ENCODE measurements at places on chromosomes 12 and 14. TPM values are rescaled to one million over a fixed set of nuclear protein-coding genes. Genes with fewer than 3 reads are reported as not detected.

TAS2R20 gene
- total RNA-seq, result 1.3 TPM

DNA sequence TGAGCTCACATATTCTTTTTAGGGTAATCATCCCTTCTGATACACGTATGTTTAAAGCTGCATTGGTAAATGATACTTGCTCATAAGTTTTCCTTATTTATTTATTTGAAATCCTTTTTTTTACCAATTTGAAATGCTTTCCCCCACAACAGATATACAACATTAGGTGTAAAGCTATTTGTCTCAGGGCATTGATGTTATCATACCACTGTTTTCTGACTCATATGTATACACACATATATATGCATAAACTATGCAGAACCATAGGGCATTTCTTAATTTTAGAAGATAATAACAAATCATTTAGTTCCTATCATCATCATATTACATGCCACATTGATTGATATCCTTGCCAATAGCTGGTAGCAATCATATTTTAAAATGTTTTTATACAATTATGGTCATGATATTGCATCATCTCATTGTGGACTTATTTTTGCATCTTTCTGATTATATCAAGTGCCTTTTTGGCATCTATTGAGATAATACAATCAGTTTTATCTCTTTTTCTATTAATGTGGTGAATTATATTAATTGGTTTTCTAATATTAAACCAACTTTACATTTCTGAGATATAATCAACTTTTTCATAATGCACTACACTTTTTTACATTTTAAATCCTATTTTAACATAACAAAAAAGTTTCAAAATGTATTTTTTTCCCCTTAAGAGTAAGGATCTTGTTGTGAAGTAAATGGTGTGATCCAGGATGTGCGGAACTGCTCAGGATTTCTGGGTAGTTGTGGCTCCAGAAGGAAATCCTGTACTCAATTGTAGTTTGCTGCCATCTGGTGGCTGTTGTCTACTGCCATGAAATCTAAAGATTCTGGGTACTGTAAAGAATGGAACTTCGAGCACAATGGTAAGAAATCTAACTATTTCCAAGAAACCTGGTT, 16.7 kb downstream of the OR9K2 start:
- DNase-seq, result peak; percentile 69

DNA sequence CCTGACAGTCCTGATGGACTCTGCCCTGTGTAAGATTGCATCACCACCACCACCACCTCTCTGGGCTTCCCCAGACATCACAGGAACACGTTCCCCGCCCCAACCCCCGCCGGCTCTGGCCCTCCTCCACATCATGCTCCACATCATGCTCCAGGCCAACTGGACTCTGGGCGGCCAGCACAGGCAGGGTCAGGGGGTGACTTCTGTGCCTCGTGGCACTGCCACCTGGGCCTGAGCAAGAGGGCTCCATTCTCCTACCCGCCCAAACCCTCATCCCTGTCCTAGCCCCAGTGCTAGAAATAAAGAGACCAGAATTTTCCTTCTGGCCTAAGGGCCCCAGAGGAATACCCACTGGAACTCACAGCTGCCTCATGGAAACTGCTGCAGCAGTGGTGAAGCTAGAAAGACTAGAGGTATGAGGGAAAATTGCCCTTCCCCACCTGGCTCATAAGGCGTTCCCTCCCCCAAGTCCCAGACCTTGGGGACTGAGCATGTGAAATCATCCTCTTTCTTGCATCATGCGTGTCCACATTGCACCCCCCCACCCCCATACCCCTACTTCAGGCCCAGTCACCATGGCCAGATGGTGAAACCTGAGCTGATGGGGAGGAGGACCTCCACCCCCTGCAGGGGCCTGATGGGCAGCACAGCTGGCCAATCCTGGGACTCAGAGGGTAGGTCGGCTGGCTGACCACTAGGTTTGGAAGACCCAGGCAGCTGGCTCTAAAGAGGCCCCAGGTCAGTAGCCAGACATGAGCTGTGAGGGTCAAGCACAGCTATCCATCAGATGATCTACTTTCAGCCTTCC, at the start of gene INHBE:
Gene INHBE, plus strand, starts transcription at position 742 of the 808 bp plus-strand sequence. CDS start 230 bp downstream, outside the sequence.
- peak; percentile 97 for DNase-seq

- DNase-seq, result peak; percentile 53
Measured at GRCh38 chr14:65333943-65334687, 78.4 kb upstream of the FUT8 start.

GRCh38 chr12:51262758-51263177, 7.4 kb downstream of the SMAGP start:
- peak; percentile 86 for DNase-seq

GRCh38 chr12:27101290-27101689, 18.9 kb upstream of the C12orf71 start:
- DNase-seq, result no peak

GRCh38 chr12:3752096-3752709, 706 bp downstream of the CRACR2A start:
- peak; percentile 29 for DNase-seq

DNA sequence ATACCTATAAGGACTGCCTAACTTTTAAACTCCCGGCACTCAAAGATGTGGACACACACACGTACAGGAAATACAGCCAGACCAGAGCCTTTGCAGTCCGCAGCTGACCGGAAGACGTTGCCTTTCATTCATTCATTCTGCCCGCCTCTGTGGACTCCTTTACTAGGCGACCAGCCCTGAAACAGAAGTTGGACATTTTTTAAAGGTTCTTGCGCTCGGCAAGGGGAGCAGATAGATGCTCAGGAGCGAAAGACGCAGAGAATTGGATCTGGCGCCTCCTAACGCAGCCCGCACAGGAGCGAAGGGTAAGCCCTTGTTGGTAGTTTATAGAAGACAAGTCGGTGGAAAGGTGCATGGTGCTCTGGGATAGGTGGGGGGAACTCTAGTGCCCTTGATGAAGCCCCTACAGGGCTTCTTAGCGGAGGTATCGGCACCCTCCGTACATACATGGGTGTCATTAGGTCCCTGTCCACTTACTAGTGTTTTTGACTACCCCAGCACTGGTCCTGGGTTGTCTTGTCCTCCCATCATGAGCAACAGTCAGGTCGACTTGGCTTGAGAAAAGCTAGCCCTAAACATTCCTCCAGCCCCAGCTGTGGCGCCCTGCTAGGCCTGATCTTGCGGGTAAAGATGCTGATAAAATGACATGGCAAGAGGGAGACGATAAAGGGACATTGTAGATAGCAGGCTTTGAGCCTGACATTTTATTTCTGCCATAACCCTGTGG, at the start of gene KDM2B:
Gene KDM2B, minus strand, starts transcription at position 65 of the 727 bp plus-strand sequence. CDS start 112 bp downstream, outside the sequence.
- peak; percentile 65 for DNase-seq

CRY1 gene
- total RNA-seq, result 23.5 TPM

GRCh38 chr14:104353921-104354701, 215.7 kb downstream of the KIF26A start:
- DNase-seq, result peak; percentile 25

ACTN1 gene
- 218 TPM for total RNA-seq

DNA sequence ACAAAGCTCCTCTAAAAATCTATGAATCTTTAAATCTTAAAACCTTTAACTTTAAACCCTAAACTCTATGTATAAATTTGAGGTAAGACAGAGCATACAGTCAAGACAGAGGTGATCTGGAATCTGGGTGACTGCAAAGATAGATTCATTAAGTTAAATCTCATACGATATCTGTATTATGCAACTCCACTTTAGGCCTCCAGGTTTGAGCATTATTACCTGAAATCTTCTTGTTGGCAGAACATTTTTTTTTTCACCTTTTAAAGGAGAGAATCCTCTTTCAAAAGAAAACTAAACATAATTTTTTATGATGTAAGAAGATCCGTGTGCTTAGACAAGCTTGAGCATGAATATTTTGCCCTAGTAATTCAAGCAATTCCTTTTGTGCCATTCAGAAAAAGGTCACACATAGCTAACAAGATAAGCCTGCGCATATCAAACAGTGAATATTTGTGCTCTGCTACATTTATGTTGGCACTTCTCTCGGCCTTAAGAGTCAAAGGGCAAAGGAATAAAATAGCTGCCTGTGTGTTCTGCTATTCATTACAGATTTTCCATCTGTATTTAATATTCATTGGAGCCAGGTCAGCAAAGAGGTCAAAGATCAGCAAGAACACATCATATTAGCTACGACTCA, 163.3 kb downstream of the TMTC3 start:
- DNase-seq, result no peak

C3AR1 gene
- not detected for total RNA-seq

GLIPR1 gene
- total RNA-seq, result 0.09 TPM

CABP1 gene
- total RNA-seq, result 3.1 TPM

GRCh38 chr12:29695026-29695425, 88.7 kb downstream of the TMTC1 start:
- no peak for DNase-seq

DNA sequence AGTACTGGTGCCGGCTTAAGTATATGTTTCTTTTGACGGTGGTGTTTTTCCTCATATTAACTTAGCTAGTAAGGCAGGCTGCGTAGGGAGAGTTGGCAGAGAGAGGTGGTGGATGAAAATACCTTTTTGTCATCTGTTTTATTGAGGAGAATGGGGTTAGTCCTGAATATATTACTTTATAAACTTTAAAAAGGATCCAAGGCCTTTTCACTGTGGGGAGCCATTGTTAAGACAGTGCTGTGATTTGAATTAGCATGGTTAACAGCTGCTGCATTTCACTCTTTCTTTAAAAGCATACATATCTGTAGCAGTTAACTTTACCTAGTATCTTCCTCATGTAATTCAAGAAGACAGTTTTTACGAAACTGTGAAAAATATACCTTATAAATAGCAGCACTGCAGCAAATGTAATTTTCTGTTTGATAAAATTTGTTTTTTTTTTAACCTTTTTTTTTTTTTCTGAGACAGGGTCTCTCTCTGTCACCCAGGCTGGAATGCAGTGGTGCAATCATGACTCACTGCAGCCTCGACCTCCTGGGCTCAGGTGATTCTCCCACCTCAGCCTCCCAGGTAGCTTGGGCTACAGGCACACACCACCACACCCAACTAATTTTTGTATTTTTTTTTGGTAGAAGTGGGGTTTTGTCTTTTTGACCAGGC, 57.1 kb downstream of the AEBP2 start:
- no peak for DNase-seq

SLC25A47 gene
- 0.13 TPM for total RNA-seq

- no peak for DNase-seq
Measured at GRCh38 chr14:64806202-64806861, 73.4 kb downstream of the SPTB start.

INHBC gene
- not detected for total RNA-seq

- peak; percentile 58 for DNase-seq
Measured at GRCh38 chr12:127607146-127607725, 659.7 kb upstream of the TMEM132C start.

- DNase-seq, result peak; percentile 64
Measured at GRCh38 chr12:49478949-49479664, 59.7 kb upstream of the KCNH3 start.

DAO gene
- not detected for total RNA-seq

RNF41 gene
- 64.8 TPM for total RNA-seq

DNA sequence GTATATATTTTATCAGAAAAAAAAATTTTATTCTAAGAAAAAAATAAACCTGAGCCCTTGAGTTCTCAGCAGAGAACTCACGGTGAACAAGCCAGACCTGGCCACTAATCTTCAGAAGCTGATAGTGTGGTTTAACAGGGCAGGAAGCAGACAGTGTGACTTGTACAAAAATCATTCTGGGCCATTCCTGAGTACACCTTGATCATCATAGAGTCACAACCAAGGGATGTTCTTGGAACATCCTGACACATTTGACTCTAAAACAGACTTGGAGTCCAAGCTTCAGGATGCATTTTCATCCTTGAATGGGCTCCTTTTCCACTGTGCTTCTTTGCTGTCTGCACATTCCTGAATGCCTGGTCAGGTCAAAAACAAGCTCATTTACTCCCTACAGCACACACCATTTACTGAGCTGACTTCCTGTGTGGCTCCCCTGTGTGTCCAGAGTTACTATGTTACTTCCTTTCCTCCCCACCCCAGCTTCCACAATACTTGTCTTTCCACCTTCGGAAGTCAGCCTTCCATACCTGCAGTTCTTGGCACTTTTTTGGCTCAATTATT, 112.0 kb downstream of the ANO6 start:
- DNase-seq, result no peak

DNA sequence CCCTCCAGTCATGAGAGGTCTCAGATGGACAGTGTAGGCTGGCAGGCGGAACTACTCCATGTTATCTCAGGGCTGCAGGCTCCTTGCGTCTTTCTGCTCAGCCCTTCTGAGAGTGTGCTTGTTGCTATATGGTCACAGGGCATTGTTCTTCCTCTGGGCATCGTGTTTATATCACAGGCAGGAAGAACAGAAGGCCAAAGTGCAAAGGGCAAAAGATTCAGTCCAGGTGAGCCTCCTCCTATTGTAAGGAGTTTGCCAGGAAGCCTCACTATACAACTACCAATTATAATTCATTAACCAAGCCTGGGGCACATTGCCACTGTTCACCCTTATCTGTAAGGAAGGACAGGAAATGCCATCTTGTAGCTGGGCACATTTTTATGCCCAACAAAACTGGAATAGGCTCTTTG, 195.5 kb upstream of the KITLG start:
- DNase-seq, result no peak

- DNase-seq, result no peak
Measured at GRCh38 chr12:25025260-25025659, 76.4 kb upstream of the BCAT1 start.

ZFYVE21 gene
- total RNA-seq, result 50.5 TPM

GRCh38 chr14:20195911-20196310, 5.2 kb downstream of the OR11G2 start:
- DNase-seq, result no peak

DNA sequence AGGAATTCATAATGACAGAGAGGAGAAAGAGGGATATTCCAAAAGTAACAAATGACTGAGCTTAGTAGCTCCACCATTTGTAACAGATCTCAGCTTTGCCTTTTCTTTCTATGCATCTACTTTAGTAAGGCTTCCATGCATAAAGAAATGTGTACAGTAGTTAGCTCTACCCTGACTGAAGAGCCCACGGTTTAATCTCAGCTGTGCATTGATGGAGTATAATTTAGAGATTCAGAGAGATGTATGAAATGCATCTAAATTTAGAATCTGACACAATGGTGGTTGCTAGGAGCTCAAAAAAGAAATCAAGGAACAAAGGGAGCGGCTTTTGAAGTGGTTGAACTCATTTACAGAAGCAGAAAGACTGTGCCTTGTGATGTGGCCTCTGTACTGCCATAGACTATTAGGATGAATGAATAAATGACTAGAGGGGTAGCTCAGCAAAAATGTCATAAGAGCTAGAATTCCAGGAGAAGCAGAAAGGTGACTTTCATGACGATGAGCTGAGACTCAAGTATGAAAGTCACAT, 838.6 kb downstream of the RPS29 start:
- DNase-seq, result no peak

GRCh38 chr12:11763760-11764520, 114.5 kb downstream of the ETV6 start:
- DNase-seq, result no peak

GRCh38 chr12:49887091-49887490, 16.6 kb downstream of the FAIM2 start:
- no peak for DNase-seq

- no peak for DNase-seq
Measured at GRCh38 chr14:100789460-100790417, 36.2 kb upstream of the MEG3 start.

Data from H9 (cell line).